Activated T-helper 2 cell treated with anti-CD3 and anti-CD28 coated beads, Interferon-gamma antibody, Interleukin-2, Interleukin-4, amounts not matched to agents 10 μg/mL and 5 μg/mL and 100 μg/mL, durations not matched to agents 14 hours and 24 hours and 36 hours (primary cell): ENCODE measurements at places on chromosomes 5 and 9. TPM values are rescaled to one million over a fixed set of nuclear protein-coding genes. Genes with fewer than 3 reads are reported as not detected.

The IL7R gene
- 60.9 and 66.9 TPM in 2 replicates for total RNA-seq

The PCDHA4 gene
- not detected in 2 replicates for total RNA-seq

The FBXL7 gene
- total RNA-seq = 0.05 TPM in 1 of 2 replicates, not detected in the other

The SPATA31C1 gene
- not detected in 2 replicates for total RNA-seq

The PANK3 gene
- 74.5 and 87.1 TPM in 2 replicates for total RNA-seq

The SPEF2 gene
- 10.0 and 11.5 TPM in 2 replicates for total RNA-seq
